ENCODE measurements at places on chromosomes 1 and 21.

DNA sequence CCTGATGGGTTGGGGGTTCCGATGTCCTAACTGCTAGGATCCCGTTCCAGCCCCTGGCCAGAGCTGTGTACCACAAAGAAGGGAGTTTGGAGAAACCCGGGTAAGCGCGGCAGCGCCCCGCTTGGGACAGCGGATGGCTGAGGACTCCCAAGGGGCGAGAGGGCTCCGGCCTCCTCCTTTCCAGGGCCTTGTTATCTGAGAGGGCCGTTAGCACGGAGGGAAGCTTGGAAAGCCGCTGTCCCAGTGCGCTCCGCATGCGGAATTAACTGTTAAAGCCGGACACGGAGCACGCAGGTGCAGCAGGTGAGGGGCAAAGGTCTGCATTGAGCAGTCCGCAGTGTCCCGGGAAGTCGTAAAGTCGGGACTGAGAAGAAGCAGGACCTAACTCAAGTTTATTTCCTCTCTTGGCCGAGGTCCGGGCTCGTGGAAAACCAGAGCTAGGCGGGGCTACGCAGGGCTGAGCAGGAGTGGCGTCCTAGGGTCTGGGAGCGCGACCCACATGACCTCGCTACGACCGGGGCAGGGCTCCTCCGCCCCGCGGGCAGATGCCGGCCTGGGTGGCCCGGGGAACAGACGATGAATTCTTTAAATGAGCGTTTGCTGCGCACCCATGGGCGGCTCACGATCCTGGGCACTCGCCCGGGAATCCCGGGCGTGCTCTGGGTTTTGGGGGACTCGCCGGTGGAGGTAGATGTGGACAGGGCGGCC, 4.5 kb downstream of the LHX4 start:
- DNase-seq, result no peak

- no peak for DNase-seq
These were observed 79.9 kb upstream of the LAMC2 start for GRCh38 chr1:183106166-183106565.

- DNase-seq, result peak; percentile 72
These were observed 37.9 kb upstream of the RHOU start for GRCh38 chr1:228697207-228698016.

DNA sequence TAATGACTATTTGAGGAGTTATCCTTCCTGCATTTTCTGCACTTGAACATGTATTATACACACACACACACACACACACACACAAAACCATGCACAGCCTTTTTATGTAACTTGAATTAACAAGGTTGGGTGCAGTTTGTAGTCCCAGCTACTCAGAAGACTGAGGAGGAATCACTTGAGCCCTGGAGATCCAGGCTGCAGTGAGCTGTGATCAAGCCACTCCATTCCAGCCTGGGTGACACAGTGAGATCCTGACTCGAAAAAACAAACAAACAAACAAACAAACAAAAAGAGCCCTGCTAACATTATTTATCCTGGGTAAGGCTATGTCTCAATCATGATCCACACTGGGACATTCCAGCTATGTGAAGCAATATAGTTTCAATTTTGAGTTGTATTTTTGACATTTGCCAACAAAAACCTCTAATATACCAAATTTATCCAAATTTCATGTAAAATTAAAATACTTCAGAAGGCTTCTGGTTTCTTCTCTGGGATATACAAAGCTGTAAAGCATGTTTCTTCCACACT, 156.8 kb downstream of the NTPCR start:
- no peak for DNase-seq

DNA sequence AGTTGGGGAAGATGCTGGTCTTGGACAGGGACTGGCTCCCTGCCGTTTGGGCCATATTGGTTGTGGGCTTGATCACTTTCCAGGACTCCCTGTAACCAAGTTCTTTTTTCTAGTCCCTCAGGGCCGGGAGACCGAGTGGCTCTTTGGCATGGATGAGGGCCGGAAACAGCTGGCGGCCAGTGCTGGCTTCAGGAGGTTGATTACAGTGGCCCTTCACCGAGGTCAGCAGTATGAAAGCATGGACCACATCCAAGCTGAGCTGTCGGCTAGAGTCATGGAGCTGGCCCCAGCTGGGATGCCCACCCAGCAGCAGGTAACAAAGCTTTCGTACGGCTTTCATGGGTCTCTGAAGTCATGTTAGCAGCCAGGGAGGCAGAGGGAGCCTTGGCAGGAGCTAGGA, 4.3 kb downstream of the METTL13 start:
- no peak for DNase-seq

DNA sequence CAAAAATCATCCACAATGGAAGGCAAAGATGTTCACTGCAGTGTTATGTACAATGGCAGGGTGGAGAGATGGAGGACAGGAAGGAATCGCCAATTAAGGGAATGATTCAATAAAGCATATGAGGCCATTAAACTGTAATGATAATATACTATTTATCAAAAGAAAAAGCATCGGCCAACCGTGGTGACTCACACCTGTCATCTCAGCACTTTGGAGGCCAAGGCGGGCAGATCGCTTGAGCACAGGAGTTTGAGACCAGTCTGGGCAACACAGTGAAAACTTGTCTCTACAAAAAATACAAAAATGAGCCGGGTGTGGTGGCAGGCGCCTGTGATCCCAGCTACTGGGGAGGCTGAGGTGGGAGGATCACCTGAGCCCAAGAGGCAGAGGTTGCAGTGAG, 89.1 kb downstream of the SSBP3 start:
- no peak for DNase-seq

GRCh38 chr21:28068455-28069358, 924.0 kb downstream of the LTN1 start:
- DNase-seq, result peak; percentile 7

DNA sequence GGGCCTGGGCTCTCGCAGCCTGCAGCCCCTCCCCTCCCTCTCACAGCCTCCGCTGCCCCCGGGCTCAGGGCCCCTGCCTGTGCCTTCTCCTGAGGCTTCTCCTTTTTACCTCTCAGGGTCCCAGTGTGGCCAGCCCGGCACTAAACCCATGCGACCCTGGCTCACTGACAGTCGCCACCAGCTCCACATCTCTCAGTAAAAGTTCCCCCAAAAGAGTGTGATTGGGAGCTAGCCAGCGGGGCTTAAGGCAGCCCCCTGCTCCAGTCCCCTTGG, 26.6 kb downstream of the PDE9A start:
- no peak for DNase-seq

GRCh38 chr1:158506369-158506987, 34.5 kb downstream of the OR10R2 start:
- DNase-seq, result peak; percentile 50

GRCh38 chr1:59971464-59971911, 44.9 kb upstream of the CYP2J2 start:
- DNase-seq, result peak; percentile 48

DNA sequence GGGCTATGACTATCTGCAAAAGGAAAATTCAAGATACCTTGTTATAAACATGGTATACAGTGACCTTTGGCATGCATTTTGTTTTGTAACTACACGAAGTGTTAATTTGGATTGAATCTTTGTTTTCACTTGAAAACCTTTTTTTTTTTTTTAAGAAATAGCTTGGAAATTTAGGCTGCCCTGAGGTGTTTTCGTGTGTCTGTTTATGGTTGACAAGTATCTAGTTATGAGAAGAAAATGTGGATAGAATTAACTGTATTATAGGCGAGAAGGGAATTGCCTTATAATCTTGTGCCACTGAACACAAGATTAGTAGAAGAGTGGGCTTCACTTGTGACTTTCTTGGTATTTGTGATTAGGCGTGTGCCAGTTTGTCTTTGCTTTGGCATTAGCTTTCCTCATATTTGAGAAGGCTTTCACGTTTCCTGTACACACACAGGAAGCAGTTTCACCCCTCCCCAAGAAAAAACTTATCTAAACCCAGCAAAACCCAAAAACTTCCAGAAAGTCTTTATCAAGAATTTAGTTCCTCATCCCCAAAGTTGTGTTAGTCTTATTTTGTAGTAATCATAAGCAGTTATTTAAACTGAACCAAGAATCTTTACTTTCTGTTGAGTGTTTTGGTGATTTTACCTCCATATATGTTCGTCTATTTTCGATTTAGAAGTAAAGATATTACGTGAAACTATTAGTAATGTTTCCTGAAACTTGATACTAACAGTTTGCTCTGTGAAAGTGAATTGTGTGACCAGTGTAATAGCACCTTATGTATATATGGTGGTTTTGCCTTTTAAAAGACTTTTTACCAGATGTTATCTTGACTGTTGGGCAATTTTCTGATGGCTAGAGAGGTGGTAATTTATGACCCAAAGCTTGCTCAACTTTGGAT, 3.8 kb downstream of the DYRK1A start:
- DNase-seq, result peak; percentile 79

GRCh38 chr1:110255392-110255787, 45.3 kb downstream of the KCNC4 start:
- peak; percentile 48 for DNase-seq

- no peak for DNase-seq
These were observed 510.0 kb downstream of the USP25 start for GRCh38 chr21:16239659-16240265.

GRCh38 chr1:61420909-61421835, 303.8 kb downstream of the TM2D1 start:
- peak; percentile 35 for DNase-seq

DNA sequence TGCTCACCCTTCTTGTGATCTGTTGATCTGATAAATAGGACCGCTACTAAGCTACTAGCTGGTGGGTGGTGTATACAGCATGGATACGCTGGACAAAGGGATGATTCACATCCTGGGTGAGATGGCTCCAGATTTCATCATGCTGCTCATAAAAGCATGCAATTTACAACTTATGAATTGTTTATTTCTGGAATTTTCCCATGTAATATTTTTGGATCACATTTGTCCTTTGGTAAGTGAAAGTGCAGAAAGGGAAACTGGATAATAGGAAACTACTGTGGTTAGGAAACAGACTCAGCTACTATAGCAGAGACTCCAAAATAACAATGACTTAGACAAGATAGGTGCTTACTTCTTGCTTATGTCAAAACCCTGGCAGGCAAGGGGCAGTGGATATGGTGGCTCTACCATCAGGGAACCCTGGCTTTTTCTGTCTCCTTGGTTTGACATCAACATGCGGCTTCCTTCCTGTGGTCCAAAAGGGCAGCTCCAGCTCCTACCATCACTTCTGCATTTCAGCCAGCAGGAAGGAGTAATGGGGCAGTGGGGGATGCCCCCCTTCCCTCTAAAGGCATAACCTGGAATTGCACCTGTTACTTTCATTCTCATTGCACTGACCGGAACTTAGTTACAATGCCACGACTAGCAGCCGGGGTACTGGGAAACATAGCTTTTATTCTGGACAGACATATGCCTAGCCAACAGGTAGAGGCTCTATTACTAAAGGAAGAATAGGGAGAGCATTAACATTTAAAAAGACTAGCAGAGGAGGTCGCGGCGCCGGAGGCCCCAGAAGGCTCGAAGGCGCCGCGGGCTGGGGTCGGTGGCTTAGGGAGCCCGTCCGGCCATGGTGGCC, 13.8 kb upstream of the AK2 start:
- DNase-seq, result peak; percentile 44

GRCh38 chr1:56355422-56355821, 223.9 kb downstream of the PLPP3 start:
- no peak for DNase-seq

DNA sequence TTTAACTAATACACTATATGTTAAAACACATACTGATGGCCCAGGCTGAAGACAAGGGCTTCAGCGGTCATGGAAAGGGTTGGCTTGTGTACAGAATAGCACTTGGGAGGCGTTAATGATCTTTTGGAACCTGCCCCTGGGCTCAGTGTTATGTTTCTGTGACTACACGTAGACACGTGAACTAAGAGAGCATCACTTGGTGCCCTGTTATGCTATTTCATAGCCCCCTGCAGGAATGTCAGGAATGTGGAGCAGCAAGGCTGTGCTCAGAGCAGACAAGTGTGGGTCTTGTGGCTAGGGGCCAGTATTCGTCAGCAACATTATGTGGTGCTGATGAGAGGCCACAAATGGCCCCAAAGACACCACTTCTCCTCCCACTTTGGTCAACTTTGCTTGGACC, 132.4 kb downstream of the MAP3K21 start:
- no peak for DNase-seq

GRCh38 chr1:26538480-26539412, 9.2 kb downstream of the RPS6KA1 start:
- peak; percentile 31 for DNase-seq

GRCh38 chr21:32641710-32642698, 29.8 kb upstream of the CFAP298 start:
- no peak for DNase-seq

DNA sequence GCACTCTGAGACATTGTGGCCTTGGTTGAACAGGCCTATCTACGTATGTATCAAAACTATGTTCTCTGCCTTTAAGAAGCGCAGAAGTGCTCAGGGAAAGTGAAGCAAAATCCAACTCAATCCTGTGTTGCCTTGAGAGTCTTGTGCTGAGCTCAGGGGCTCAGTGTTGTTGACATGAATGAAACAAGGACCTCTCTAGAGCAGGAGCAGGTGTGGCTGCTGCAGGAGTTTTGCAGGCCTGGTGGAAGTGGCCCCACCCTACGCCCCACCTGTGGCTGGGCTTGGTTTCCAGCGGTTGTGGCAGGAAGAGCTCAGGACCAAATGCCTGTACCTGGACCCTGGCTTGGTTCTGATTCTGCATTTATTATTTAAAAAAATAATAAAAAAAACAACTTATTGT, 20.9 kb downstream of the CA6 start:
- DNase-seq, result no peak

GRCh38 chr1:153745417-153745816, 17.6 kb downstream of the INTS3 start:
- no peak for DNase-seq

GRCh38 chr1:40606978-40607377, 58.5 kb downstream of the RIMS3 start:
- no peak for DNase-seq

GRCh38 chr1:119771016-119771415, 2.3 kb upstream of the HMGCS2 start:
- peak; percentile 21 for DNase-seq

DNA sequence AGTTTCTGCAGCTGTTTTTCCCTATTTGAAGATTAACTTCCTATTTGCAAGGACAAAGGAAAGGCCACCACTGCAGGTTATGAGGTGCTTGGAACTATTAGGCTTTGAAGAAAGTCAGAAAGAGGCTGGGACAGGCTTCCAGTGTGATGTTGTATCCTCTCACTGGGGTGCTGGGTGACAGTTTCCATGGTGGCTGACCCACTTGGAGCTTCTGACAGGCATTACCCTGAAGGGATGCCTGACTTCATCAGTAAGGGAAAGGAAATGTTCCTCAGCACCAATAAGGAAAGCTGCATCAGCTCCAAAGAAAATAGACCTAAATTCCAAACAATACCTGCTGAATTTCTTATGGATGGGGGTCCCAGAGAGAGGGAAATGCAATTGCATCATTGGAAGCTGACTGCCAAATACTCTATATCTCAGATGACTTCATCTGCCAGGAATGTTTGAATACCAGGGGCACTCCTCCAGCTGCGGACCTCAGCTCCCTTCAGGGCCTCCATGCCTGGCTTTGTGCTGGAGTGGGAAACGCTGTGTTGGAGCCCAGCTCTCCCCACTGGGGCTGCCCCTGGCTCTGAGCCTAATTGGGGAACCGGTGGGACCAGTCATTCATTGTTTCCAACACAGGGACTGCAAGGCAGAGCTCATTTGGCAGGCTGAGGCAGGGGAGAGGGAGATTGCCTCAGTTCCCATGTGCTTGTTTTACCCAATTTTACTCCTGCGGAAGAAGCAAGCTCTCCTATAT, 76.6 kb downstream of the RGL1 start:
- DNase-seq, result no peak

- DNase-seq, result no peak
These were observed 75.4 kb downstream of the RUNX1 start for GRCh38 chr21:34973685-34974084.
